Stimulated activated CD4-positive, alpha-beta T cell treated with anti-CD3 and anti-CD28 coated beads, Interleukin-15, amount 100 ng/mL, for 48 hours (primary cell): ENCODE measurements at places on chromosomes 3 and 15.

- DNase-seq, result peak; percentile 60
Observed at GRCh38 chr15:41115652-41116115, 396 bp downstream of the INO80 start.

GRCh38 chr3:118705487-118706219 is 329.0 kb downstream of the IGSF11 start:
- DNase-seq, result no peak

DNA sequence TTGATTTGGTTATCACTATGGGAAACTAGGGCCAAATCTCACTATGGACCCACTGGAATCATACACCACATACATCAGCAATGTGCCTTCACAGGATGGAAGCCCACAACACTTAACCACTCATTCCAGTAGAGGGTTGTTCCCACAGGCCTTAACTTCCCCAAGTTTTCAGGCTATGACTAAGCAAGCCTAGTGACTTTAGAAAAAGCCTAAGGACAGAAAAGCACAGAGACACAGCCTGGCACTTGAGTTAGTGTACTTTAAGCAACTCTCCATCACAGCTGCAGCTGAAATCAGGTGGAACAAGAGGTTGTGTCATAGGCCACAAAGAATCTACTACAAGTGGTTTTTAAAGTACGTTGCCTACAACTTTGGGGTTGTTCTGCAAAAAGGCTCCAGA is 128.7 kb downstream of the LRRN1 start:
- DNase-seq, result no peak

DNA sequence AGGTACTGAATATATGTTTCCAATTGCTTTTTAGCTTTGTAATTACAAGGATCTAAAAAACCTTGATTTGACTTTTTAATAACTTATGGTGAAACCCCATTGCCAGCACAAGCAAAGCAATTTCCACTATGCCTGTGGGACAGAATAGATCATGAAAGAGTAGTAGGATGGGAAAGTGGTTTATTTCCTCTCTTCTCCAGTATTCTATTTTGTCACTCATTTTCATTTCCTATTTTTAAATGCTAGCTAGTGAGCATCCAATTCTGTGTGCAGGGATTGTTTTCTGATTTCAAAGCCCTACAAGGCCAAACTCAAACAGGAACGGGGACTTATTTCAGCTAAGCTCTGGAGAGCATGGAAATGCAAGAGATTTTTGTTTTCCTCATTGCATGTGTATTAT is 132.0 kb upstream of the TGFBR2 start:
- DNase-seq, result no peak

- DNase-seq, result no peak
Observed at GRCh38 chr3:183845090-183845489, 19.7 kb upstream of the MAP6D1 start.

GRCh38 chr3:197445896-197446699 is 109.7 kb downstream of the BDH1 start:
- no peak for DNase-seq

DNA sequence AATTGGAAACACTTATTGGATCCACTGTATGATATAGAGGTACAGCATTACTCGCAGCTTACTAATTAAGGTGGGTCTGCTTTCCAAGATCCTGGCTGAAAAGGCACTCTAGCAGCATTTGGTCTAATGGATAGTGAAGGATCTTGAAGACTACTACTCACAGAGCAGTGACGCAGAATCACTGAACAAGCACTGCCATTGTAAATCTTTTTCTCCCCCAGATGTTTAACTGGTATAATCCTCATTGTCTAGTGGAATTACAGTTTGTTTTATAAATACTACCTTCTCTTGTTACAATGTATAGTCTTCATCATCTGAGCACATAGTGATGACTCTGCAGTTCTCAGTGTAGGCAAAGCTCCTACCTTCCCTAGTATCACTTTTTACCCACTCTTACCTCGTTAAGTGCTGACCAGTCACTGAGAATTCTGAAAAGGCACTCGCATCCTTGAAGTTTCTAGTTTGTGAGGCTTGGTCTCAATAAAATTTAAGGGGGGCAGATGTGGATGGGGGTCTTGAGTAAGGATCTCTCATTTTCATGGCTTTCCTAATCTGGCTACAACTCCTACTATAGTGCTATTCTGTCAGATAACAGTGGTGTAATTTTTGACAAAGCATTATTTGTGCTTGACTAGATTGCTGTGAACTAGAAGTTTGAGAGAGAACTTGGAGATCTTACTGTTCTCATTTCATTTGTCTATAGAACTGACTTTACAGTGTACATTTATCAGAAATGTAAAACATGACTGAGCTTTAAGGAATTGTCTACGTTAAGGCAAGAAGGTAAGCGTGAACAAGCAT is 23.2 kb downstream of the MAPK6 start:
- DNase-seq, result no peak

GRCh38 chr3:150850191-150850590 is 55.0 kb downstream of the MINDY4B start:
- DNase-seq, result no peak

DNA sequence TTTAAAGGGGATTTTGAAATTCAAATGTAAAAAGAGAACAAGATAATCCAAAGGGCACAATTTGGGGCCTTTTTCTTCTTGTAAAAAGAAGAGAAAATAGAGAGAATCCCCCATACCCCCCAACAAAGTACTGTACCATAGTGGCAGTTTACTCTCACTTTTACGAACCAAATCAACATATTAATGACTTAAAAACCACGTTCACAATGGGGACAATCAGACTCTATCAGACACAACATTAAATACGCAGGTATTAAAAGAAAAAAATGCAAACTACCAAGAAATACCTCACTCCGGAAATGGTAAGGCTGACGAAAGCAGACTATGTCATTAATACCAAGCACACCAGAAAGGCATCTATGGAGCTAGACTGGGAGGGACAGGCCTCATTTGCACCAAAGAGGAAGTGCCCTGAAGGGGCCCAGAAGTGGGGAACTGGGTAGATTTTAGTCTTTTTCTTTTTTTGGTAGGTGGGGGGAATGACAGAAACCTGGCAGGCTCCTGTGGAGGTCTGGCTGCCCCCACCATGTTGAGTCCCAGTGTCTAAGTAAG is 134.3 kb downstream of the TIGIT start:
- DNase-seq, result no peak

DNA sequence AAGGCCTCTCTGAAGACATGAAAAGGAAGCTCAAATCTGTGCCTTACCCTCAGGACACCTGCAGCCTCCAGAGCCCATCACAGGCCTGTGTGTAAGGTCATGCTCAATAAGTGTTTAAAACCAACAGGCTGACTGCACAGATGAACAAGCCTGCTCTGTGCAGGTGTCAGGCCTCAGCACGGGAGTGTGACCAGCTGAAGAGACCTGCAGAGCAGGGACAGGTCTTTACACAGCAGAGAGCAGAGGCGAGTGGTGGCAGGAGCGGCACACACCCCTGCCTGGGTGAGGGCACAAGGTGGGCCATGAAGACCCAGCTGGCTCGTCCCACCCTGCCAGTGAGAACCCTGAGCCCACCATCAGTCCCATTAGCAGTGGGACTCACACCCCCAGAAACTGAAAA is 56.9 kb downstream of the ROPN1B start:
- DNase-seq, result no peak

DNA sequence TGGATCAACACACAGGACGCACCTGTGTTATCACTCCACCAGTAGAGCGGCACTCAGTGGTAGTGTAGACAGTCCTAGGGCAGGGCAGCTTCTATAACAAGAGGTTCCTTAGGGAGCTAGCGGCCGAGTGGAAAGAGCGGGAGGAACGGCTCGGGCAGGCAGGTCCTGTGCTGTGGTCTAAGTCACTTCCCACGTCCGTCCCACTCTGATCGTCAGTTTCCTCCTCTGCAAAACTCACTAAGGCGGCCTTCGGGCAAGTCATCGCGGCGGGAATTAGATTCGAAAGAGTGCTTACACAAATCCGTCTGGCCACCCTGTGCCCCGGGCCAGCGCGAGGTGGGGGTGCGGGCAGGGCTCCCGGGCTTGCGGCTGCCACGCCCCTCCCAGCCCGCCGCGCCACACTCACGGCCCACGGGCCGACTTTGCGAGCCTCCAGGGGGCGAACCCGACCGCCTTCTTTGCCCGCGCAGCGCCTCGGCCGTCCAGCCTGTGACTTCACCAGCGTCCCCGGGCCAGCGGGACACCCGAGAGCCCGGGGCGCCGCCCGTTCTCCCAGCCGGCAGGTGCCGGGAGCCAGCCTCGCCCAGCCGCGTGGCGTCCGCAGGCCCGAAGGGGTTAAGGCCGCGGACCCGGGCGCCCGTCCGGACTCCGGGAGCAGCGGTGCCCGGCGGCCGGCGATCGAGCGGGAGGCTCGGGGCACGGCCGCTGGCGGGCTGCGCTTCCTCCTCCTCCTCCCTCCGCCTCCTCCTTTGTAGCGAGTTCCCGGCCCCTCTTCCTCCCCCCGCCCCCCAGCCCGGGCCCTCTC is 416 bp upstream of the CORO2B start:
- DNase-seq, result peak; percentile 24

DNA sequence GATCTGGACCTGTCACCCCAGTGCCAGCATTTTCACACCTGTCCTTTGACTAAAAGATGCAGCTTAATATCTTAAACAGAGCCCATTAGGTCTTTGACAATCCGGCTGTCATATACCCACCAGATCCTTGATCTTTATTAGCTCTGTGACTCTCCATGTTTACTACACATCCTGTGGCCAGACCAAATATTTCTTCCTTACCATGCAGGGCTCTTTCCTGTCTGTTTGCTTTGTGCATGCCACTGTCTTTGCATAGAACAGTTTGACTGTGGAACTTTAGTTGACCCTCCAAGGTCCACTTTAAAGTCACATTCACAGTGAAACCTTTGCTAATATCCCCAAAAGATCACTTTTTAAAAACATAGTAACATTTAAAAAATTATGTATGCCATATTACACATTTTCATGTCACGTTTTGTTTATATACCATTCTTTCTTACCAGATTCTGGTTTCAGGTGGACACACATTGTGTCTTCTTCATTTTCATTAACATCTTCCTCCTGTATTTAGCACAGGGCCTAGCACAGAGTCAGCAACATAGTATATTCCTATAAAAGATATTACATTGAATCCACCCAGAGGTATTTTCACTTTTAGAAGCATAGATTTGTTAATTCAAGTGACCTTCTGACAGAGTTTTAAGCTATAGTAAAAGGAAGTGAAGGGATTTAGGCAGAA is 95.8 kb downstream of the RAP2B start:
- no peak for DNase-seq

GRCh38 chr3:176848431-176849214 is 348.7 kb downstream of the TBL1XR1 start:
- DNase-seq, result no peak

DNA sequence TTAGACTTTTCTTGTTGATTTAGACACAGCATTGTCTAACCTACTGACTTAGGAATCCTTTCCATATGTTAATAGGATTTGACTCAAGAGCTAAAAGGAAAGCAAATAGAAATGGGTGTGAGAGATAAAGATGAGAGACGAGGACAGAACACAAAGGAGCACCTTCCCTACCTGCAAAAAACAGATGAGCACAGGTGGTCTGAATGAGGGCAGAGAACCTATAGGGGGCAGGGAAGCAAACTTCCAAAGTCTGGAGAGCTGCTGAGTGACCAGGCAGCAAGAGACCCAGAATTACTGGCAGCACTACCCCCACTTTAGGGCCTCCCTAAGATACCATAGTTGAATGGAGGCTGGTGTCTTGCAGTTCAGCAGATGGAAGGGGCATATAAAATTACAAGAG is 98.1 kb upstream of the CTNNB1 start:
- no peak for DNase-seq

GRCh38 chr15:60328852-60329443 is 68.8 kb downstream of the ANXA2 start:
- DNase-seq, result no peak

GRCh38 chr3:40505599-40506462 is at the start of gene ZNF620:
Gene ZNF620 (plus strand): TSS chr3:40506039. CDS start chr3:40506353, 314 bp downstream.
- peak; percentile 11 for DNase-seq

DNA sequence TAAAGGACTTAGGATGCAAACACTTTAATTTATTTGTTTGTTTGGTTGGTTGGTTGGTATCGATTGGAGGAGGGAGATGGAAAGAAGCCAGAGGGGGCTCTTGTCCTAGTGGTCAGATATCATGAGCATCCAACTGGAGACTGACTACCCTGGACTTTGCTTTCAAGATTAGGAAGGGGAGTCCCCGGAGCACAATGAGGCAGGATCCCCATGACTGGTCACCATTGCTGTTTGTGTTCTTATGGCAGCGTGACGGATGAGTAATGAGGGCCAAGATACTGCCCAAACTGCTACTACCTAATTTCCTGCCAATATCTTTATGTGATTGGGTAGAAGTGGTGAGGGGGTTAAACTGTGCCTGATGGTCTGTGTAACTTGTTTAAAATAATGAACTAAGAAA is 354.6 kb upstream of the ROPN1 start:
- DNase-seq, result no peak

- no peak for DNase-seq
Observed at GRCh38 chr3:89179355-89180001, 72.1 kb downstream of the EPHA3 start.

DNA sequence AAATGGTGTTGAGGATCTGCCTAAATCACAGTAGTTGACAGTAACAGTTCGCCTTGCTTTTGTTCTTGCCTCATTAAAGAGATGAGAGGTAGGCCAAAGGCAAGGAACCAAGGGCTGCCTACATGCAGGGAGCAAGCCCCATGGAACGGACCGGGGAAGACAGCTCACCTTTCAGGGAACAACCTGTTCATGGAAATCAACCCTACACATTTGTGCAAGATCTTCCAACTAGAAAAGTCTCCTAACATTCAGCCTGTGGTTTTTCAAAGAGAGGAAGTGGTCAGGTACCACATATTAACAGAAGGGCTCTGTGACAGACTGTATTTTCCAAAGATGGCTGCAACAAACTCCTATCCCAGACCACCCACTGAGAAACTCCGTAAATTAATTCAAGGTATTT is 1031.8 kb upstream of the NR2F2 start:
- DNase-seq, result no peak

DNA sequence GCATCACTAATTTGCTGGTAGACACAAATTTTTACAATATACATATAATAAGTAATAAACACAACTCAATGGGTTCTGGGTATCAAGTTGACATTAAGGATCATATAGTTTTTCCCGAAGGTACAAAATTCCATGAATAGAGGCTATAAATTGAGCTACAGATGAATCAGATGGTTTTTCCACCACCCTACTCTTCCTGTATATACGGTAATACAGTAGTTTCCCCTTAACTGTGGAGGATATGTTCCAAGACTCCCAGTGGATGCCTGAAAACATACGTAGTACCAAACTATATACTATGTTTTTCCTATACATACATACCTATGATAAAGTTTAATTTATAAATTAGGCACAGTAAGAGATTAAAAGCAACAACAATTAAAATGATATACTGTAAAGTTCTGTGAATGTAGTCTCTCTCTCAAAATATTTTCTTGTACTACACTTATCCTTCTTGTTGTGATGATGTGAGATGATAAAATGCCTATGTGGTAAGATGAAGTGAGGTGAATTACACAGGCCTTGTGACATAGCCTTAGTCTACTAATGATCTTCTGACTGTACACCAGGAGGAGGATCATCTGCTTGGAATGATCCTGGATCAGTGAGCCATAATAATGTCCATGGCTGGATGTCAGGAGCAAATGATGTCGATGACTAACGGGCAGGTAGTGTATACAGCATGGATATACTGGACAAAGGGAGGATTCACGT is 116.7 kb downstream of the NR1I2 start:
- DNase-seq, result no peak

- DNase-seq, result no peak
Observed at GRCh38 chr3:30577788-30578187, 28.6 kb upstream of the TGFBR2 start.
